ENCODE measurements at places on chromosomes 4 and X.

DNA sequence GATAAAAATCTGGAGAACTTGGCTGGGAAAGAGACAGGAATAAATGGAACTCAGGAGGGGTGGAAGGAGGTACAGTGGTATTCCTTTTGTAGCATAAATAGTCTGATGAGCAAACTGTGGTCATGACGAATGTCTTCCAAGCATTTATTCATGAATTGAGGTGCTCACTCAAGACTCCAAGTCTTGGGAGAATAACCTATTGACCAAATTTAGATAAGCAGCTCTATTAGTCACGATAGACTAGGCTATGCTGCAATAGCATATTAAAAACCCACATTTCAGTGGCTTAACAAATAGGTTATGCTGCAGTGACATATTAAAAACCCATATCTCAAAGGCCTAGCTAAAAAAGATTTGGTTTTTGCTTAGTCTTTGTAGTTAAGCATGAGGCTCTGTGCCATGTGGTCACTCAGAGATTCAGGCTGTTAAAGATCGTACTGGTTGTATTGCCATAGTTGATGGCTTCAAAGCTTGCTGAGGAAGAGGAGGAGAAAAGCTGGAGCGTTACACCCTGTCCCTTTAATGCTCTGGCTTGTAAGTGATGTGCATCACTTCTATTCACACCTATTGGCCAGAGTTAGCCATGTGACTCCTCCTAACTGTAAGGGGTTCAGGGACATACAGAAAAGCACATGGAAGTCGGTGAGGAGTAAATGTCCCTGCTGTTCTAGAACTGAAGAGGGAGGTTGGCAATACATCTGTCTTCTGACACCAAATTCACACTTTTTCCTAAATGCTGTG lies 24.5 kb upstream of the CCDC149 start:
- DNase-seq = no peak

DNA sequence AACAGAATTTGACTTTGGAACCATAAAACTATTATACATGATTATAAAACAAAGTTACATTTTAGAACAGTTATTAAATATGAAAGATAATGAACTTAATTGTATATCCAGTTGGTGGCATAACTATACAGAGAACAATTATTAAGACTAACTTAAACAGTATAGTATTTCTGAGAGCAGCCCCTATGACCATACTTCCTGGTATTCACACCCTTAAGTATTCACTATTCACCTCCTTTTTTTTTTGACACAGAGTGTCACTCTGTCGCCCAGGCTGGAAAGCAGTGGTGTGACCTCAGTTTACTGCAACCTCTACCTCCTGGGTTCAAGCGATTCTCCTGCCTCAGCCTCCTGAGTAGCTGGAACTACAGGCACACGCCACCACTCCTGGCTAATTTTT lies 74.5 kb downstream of the FRYL start:
- no peak for DNase-seq

GRCh38 chr4:38382520-38382919 lies 281.5 kb upstream of the KLF3 start:
- no peak for DNase-seq

DNA sequence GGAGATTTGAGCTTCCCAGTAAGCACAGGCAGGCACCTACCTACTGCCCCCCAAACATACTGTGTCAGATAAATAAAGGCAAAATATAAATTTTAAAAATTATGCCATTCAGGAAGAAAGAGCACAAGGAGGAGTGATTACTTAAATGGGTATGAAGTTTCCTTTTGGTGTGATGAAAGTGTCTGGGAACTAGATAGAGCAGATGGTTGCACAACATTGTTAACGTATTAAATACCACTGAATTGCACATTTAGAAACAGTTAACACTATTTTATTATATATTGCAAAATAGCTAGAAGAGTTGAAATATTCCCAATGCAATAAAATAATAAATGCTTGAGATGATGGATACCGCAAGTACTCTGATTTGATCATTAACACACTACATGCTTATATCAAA lies 374.7 kb upstream of the FGF13 start:
- no peak for DNase-seq

- DNase-seq = no peak
These were observed 369.7 kb upstream of the TRAM1L1 start for GRCh38 chr4:117455088-117455487.

DNA sequence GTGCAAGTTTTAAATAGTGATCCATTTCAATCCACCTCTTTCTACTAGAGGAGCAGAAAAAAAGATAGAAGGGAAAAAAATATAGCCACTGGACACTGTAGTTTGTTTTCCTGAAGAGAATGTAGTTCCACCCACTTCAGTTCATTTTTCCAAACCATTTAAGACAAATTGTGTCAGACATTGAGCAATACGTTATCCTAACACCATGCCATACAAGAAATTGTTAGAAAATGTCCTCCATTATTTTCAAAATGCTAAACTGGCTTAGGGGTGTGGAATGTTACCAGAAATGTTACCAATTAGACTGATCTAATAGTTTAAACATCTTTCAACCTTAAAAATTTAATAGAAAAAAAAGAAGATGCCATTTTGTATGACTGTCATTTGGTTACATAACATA lies 48.6 kb upstream of the ETNPPL start:
- no peak for DNase-seq

GRCh38 chr4:48027653-48028052 lies 11.1 kb downstream of the NIPAL1 start:
- no peak for DNase-seq

GRCh38 chr4:143667461-143667860 lies 33.0 kb downstream of the FREM3 start:
- no peak for DNase-seq

DNA sequence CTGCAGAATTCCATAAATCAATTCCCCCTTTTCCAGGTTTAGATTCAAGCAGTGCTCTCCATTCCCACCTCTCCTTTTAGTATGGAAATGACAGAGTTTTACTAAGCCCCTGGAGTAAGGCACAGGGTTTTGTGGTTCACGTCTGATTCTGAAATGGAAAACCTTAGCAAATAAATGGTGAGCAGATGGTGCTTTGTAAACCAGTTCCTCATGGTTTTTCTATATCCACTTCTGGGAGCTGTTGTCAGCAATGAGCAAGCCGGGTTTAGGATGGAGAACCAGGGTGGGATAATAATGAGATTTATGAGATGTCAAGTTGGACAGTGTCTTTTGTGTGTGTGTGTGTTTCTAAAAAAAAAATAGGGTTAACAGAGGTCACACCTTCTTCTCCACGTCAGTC lies 113.8 kb upstream of the RBPJ start:
- no peak for DNase-seq

- no peak for DNase-seq
These were observed 212.3 kb downstream of the NAP1L3 start for GRCh38 chrX:93461060-93461459.

DNA sequence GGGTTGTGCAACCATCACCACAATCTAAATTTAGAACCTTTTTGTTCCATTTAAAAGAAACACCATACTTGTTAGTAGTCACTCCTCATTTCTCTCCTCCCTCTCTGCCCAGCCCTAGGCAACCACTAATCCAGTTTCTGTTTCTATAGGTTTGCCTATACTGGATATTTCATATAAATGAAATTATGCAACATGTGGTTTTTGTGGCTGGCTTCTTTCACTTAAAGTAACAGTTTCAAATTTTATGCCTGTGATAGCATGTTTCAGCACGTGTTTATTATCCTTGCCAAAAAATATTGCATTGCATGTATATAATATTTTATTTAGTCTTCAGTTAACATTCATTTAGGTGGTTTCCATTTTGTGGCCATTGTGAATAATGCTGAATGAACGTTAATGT lies 437.6 kb downstream of the IL1RAPL1 start:
- DNase-seq = no peak

DNA sequence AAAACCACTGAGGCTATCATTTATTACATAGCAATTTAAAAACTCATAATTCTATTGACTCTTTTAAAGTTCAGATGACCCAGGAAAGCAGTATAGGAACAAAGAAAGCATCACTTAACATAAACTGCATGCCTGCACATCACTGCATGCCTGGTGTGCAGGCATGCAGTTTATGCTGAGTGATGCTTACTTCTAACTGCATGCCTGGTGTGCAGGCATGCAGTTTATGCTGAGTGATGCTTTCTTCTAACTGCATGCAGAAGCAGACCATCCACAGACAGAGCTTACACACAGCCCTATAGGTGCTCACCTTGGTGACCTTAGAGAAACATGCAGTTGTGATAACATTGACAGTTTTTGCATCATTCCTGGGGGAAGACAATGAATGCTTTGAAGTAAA lies 17.0 kb downstream of the SDAD1 start:
- no peak for DNase-seq

- no peak for DNase-seq
These were observed 51.9 kb upstream of the LAS1L start for GRCh38 chrX:65586491-65586890.

- DNase-seq = no peak
These were observed 4.2 kb downstream of the MID1 start for GRCh38 chrX:10615931-10616774.

- peak; percentile 23 for DNase-seq
These were observed at the start of gene TLR2 for GRCh38 chr4:153684182-153684970. TLR2 (plus strand) TSS chr4:153684280; CDS start chr4:153702908, 18,628 bp downstream.

DNA sequence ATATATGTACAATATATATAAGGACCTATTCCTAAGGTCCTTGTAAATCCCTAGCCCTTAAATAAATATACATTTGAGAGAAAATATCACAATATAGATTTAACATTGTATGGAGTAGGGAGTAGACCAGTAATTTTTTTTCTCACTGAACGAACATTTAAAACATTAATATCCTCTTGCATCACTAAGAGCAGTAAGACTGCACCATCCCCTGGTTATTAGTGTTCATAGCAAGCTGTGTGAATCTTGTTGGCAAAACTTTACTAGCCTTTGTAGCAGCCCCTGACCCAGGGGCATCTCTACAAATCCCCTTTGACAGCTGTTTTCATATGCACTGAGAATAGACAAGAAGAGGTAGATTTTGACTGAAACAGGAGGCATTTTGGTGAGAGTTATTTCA lies 146.5 kb downstream of the IL1RAPL2 start:
- DNase-seq = no peak

- DNase-seq = no peak
These were observed 181.7 kb downstream of the MAML3 start for GRCh38 chr4:139972305-139972704.

GRCh38 chrX:102154218-102154860 lies 1.4 kb downstream of the BEX5 start:
- DNase-seq = peak; percentile 43

DNA sequence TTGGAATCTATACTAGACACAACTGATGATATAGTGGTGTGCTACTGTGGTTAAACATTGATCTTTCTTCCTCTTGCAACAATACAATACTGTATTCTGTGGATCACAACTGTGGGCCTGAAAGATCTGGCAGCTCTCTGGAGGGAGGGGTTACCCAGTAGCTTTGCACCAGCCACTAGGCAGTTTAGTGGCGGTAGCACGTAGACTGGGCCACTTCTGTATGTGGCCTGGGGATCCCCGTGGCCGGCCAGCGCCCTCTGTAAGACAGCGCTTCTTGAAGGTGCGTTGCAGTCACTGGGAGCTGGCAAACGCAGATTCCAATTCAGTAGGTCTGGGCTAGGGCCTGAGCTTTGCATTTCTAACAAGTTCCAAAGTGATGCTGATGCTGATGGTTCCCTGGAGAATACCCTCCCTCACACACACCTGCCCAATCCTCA lies 168.6 kb downstream of the MGST2 start:
- DNase-seq = no peak

- DNase-seq = no peak
These were observed 215.1 kb upstream of the HDX start for GRCh38 chrX:84717343-84717742.

DNA sequence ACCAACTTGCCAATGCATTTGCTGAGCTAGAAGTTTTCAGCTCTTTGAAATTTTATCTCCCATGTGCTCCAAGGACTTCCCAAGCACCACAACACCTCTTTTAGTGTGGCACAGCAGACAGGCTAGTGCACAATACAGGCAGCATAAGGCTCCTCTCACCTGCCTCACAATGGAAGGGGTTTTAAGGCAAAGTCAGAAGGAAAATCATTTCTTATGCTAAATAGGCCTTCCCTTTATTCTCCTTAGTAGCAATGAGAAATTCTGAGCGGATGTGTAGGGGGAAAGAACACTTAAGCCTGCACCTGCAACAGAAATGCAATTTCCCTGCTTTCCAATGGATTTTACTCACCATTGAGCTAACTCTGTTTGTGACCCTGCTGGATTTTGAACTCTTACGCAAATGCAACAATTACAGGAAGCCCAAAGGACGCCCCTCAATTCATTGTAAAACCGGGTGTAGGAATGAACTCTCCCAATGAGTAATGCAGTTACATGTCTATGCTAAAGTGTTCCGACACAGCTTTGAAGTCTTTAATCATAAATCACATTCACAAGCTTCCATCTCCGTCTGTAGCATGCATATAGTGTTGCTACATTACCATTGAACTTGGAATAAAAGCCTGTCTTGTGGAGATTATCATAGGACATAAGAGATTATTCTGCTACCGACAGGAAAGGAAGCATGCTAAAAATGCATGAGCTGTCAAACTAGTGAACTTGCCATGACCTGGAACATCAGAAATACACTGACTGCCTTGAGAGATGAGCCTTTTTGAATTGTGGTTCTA lies 1084.9 kb downstream of the RPA4 start:
- DNase-seq = no peak

- no peak for DNase-seq
These were observed 4.5 kb downstream of the RAB39B start for GRCh38 chrX:155259752-155260151.

DNA sequence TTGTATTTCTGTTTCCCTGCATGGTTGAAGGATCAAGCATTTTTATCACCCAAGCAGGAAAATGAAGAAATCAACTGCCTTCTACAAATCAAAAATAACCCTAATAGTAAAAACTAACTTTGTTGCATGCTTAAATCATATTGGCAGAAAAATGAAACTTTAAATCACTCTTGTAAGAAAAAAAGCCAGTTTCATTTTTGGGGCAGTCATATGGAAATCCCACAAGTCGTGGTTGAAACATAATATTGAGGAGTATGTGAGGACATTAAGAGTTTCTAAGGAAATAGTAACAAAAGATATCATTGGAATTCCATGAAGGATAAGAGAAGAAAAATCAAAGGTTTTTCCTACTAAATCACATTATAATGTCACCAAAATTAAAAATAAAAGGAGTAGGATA lies 8.4 kb downstream of the TEC start:
- no peak for DNase-seq

DNA sequence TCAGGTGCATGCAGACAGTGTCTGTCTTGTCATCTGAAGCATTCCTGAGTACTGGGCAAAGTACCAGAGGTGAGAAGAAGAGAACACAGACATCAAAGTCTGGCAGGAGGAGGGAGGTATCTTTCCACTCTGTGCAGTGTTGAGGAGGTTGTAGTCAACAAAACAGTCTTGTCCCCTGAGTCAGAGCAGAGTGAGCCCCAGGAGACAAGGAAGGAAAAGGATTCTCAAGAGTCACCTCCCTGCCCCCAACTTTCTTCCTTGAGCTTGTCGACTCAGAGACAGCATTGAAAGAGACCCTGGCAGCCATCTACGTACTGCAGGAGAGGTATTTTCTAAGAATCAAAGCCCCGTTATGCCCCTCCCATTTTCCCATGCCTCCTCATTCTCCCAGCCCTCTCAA lies 4.4 kb upstream of the SRPX start:
- no peak for DNase-seq

- DNase-seq = no peak
These were observed 319.1 kb downstream of the GPAT3 start for GRCh38 chr4:83855044-83855443.
